RKO (cell line): ENCODE measurements at places on chromosomes 2 and 18.

DNA sequence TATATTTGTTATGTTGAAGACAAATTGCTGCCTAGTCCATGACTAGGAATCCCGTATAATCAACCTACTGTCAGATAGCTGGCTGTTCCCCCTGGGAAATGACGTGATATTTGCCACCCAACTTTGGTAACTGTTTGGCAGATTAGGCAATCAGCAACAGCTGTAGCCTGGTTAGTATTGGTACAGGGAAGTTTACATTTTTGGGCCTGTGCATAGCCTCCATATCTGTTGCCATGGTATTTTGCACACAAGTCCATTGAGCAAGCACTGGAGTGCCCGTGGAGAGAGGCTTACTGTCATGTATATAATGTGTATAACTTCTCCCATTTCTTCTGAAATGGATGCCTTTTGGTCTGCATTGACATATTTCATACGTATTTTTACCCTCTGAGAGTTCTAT lies 27.7 kb downstream of the BIRC6 start:
- no peak for DNase-seq

DNA sequence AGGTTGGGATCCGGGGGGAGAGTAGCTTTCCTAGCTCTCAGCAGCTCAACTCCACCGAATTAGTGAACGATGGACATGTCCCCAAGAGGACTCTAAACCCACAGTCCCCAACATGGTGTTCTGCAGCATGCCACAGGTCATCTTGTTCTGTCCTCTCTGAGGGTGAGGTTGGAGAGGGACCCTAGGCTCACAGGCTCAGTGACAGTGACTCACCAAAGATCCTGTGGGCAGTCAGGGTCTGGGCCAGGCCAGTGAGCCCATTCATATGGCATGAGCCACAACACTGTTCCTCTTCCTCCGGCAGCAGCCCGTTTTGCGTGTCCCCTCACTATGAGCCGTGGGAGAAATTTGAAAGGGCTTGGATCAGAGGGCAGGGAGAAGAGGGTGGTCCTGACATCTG lies 2.8 kb upstream of the SLC20A1 start:
- no peak for DNase-seq

- peak; percentile 58 for DNase-seq
Observed at GRCh38 chr2:185208261-185208660, 530.3 kb upstream of the FSIP2 start.

DNA sequence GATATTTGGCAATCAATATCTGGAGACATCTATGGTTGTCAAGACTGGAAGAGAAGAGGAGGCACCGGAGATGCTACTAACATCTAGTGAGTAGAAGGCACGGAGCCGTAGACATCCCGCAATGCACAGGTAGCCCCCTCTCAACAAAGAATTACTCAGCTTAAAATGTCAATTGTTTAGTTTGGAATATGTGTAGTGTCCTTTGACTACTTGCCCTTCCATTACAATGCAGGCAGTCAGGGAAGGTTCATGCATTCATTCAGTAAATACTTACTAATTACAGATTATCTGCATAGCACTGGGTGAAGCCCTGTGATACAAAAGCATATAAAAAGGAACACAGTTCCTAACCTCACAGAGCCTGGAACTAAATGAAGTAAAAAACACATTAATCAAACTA lies 294.0 kb downstream of the RIT2 start:
- DNase-seq: no peak

- DNase-seq: no peak
Observed at GRCh38 chr2:209771474-209772289, at the start of gene UNC80. UNC80 (plus strand) TSS chr2:209771832; CDS start chr2:209772073, 241 bp downstream.

DNA sequence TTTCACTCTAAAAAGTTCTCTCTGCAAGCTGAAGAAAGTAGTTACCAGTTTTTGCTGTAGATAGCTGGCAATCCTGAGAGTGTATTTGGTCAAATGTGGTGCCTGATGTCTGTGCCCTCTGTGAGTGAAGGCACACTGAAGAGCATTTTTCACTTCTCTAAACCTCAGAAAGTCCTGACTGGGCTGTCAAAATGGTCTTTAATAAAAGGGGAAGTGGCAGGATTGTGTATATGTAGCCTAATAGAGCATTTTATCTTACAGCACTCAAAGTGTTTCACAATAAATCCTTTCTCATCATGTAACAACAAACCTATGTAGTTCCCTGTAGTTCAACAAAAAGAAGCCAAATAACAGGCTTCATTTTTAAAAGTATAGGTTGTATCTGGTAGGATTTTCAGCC lies 1552.3 kb upstream of the SLC39A10 start:
- DNase-seq: no peak

DNA sequence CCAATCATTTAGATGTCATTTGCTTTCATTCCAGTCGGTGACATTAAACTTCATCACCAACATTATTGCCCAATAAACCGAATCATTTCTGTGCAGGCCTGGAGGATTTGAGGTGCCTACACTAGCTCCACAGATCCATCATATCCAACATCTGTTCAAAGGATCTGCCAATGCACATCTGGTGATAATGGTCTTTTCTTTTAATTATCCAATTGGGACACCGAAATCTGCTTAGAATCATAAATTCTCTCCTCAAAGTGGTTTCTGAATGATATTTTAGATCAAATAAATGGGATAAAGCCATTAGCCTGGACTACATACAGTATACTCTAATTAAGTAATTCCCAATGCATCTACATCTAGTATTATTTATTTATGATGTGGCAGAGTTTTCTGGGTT lies 85.6 kb downstream of the ABCA12 start:
- no peak for DNase-seq

- DNase-seq: no peak
Observed at GRCh38 chr2:85452237-85452636, 33.7 kb downstream of the SH2D6 start.

- no peak for DNase-seq
Observed at GRCh38 chr2:233331536-233331935, 22.8 kb upstream of the DGKD start.

GRCh38 chr2:207039225-207039624 lies 99.9 kb downstream of the CPO start:
- DNase-seq: no peak

DNA sequence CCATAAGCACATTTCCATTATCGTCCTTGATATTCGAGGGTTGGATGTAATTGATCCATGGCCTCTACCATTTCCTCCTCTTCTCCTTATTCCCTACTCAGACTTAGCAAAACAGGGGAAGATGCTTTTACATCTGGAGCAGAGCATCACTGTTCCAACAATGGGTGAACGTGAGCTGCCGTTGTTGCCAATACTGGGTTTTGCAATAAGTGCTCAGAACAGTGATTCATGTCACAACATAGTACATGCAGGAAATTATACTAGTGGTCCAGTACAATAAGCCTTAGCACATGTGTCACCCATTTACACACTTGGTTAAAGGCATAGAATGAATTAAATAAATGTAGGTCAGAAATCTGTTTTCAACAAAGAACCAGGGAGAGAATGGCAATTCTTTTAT lies 112.4 kb downstream of the DCC start:
- no peak for DNase-seq

DNA sequence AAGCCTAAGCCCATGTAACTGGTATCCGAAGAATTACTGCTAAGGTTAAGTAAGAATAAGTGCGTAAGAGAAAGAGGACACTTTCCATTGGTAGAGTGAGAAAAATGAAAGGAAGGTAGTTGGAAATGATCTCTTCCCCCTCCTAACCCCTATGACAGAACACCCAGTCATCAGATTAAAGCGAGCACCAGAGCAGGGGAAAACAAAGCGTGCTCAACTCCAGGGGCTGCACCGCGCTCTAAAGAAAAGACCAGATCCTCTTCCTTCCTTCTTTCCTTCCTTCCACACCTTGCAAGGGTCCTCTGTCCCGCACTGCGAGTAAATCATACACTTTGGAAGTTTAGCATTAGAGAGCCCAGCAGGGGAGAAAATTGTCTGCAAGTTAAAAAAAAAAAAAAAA lies 971 bp upstream of the CDH7 start:
- DNase-seq: no peak

DNA sequence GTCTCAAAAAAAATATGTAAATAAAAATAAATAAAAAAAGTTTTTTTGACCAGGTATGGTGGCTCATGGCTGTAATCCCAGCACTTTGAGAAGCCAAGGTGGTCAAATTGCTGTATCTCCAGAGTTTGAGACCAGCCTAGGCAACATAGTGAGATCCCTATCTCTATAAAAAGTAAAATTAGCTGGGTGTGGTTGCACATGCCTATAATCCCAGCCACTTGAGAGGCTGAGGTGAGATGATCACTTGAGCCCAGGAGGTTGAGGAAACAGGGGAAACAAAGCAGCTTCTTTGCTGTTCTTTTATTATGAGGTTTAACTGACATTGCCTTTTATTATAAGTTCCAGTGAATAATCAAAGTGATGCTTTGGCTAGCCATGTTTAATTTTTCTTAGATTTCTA lies 25.0 kb downstream of the ACTR2 start:
- no peak for DNase-seq

DNA sequence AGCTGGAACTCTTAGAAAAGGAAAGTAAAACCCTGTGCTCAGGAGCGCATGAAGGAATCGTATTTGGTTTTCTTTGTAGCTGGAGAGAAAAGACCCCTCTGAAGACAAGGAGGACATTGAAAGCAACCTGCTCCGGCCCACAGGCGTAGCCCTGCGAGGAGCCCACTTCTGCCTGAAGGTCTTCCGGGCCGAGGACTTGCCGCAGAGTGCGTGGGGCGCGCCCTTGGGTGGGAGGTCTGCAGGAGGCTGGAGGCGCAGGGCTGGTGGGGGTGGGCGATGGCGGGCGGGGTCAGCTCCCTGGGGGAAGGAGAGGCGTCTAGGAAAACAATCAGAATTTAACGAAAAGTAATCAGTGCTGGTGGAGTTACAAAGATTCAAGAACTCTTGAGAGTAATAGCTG lies 72.8 kb downstream of the DYSF start:
- no peak for DNase-seq

- no peak for DNase-seq
Observed at GRCh38 chr18:23765931-23766330, 76.7 kb downstream of the LAMA3 start.

GRCh38 chr2:115443539-115444185 lies 1001.2 kb downstream of the DPP10 start:
- DNase-seq: no peak

DNA sequence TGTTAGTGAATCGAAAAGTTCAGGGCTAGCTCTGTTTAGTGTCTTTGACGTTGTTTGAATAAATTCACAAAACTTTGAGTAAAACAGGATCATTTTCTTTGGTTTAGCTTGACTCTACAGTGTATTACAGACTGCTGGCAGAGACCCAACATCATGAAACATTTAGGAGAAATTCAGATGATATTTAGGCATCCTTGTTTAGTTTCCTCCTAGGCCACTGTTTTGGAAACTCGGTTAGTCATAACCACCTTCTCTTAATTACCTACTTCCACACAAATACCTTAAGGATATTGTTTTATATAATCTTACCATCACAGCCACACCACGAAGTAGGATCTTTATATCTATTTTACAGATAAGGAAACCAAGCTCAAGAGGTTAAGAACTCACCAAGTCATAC lies 7.8 kb downstream of the LIMS1 start:
- no peak for DNase-seq

- DNase-seq: peak; percentile 9
Observed at GRCh38 chr2:46334389-46335271, 37.4 kb downstream of the EPAS1 start.

- DNase-seq: no peak
Observed at GRCh38 chr2:202014759-202015211, 18.9 kb upstream of the FZD7 start.

DNA sequence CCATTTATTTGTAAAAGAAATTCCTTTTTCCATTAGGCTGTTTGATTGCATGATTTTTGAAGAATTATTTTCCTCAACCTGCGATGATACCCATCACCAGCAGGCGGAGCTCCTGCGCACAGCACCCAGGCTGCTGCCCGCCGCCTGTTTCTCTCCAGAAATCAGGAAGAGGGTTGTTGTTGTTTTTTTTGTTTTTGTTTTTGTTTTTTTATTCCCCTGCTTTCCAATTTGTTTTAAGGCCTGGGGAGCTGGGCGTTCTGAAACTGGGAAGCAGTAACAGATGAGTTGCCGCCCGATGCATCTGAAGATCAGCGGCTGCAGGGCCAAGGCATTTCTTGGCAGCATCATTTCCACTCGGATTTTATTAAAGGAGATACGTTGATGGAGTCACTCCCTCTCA lies 132.1 kb downstream of the MBP start:
- peak; percentile 35 for DNase-seq

DNA sequence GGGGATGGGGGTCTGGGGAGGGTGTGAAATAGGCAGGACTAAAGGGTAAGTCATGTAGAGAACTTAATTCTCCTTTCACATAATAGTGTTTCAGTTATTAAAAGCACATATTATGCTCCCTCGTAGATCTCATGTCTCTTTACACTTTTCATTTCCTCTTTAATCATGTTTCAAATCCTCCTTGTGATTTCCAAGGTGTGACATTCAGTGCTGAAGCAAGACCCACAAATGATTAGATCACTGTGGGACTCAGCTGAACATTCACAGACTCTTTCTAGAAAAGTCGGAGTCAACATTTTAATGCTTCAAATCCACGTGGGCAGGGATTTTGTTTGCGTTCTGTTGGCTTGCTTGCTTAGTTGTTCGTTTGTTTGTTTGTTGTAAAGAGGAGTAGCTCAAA lies 34.7 kb upstream of the CALCRL start:
- no peak for DNase-seq

GRCh38 chr2:10550206-10551001 lies 102.3 kb upstream of the ODC1 start:
- DNase-seq: no peak

DNA sequence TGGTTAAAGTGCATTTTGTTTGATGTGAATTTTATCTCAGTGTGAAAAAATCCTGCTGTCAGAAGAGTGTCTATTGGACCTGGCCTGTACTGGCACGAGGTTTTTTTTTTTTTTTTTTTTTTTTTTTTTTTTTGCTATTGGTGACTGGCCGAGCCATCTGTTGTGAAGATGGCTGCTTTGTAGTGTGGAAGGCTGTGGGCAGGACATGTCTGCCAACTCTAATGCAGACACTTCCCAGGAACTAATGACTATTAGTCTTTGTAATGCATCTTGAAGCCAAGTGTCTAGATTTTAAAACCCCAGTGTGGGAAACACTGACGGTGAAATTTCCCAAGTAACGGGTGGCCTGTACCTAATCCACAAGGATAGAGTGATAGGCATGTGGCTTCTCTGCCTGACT lies 34.3 kb downstream of the ZAP70 start:
- no peak for DNase-seq

DNA sequence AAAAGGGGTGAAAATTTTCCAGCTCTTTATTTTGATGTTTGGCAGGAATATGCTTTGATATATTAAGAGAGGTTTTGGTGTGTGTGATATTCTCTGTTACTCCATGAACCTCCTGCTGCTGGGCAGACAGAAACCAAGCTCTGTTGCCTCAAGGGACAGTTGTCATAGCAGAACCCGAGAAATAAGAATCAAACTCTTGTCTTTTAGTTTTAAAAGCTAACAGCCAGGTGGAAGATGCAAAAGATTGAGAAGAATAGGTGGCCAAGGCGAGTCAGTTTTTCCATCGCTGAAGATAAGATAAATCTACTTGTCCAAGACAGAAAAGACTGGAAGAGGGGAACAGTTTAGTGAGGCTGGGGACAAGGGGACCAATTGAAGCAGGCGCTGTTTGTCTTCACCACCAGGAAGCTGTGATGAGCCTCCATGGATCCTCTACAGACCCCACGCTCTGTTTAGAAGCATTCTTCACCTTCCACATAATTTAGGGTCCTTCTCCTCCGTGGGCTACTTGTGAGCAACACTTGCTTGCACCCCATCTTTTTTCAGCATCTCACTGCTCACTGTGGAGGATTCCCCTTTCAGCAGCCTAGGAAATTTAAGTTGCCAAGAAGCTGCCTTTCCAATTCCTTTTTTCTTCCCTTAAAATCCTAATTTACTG lies 23.9 kb downstream of the PMAIP1 start:
- DNase-seq: no peak
